GM18507 (cell line): ENCODE measurements at places on chromosomes 1 and 21.
A peak's percentile ranks its signal among the peaks of the same experiment; 100 is the strongest.

- DNase-seq = no peak
These were observed 49.6 kb downstream of the HSF2BP start for GRCh38 chr21:43609501-43610340.

DNA sequence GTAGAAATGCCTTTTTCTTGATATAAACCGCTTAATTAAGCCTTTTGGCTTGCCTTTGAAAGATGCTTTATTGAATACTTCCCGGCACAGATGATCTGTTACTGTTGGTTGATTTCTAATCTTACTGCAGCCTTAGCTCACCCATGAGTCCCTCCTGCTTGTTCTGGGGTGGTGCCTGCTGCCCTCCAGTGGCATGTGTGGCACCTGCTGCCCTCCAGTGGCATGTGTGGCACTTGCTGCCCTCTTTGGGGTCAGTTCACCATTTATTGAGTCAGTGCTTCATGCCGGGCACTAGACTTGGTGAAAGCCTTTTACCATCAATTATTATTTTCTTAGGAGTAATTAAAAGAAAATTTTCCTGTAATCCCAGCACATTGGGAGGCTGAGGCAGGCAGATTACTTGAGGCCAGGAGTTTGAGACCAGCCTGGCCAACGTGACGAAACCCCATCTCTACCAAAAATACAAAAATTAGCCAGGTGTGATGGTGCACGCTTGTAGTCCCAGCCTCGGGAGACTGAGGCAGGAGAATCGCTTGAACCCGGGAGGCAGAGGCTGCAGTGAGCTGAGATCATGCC is 54.3 kb downstream of the ADARB1 start:
- peak; percentile 30 for DNase-seq

- DNase-seq = no peak
These were observed 338.7 kb downstream of the LRRIQ3 start for GRCh38 chr1:73859227-73859626.

DNA sequence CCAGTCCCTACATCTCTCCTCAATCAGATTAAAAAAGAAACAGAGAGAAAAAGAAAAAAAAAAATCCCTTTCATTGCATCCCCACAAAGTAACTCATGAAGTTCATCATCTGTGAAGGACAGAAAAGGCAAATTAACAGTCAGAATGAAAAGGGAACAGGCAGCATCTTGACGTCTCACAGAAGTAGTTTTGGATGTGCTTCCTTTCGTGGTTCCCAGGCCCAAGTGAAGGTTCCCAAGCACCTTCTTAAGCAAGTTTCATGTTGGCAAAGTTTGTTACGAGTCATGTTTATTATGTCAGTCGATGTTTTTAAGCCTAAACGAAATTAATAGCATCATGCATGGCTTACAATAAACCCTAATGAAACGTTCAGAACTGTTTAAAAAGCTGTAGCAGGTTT is 475.2 kb downstream of the SETD4 start:
- no peak for DNase-seq
